ENCODE measurements at places on chromosomes 12 and 14.

DNA sequence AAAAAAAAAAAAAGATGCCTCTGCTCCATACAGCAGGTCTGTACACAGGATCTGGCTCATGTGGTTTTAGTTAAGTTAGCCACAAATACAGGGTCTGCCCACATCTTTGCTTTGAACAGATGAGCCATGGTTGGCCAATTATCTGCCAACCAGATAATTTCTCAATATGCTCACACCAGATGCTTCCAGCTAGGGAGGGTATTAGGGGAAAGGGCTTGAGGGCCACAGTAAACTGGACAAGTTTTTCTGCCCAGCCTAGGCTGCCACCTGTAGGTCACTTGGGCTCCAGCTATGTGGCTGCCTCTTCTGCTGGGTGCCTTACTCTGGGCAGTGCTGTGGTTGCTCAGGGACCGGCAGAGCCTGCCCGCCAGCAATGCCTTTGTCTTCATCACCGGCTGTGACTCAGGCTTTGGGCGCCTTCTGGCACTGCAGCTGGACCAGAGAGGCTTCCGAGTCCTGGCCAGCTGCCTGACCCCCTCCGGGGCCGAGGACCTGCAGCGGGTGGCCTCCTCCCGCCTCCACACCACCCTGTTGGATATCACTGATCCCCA, 776 bp downstream of the RDH5 start:
- DNase-seq = peak; percentile 87

GRCh38 chr12:121776190-121777098, 17.0 kb downstream of the RHOF start:
- DNase-seq = no peak

DNA sequence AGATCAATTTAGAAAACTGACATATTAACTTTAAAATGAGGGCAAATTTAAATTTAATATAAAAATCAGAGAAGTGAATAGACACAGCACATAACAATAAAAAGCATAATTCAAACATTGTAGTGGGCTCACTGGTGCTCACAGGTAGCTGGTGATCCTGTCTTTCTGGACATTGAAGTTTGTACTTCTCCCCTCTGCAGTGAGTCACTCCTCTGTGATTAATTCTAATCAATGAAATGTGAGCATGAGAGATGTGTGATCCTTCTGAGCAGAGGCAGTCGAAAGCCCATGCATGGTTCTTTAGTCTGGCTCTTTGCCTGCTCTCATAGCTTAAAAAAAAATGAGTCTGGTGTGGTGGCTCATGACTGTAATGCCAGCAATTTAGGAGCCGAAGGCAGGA, 59.0 kb upstream of the RERGL start:
- DNase-seq = no peak

DNA sequence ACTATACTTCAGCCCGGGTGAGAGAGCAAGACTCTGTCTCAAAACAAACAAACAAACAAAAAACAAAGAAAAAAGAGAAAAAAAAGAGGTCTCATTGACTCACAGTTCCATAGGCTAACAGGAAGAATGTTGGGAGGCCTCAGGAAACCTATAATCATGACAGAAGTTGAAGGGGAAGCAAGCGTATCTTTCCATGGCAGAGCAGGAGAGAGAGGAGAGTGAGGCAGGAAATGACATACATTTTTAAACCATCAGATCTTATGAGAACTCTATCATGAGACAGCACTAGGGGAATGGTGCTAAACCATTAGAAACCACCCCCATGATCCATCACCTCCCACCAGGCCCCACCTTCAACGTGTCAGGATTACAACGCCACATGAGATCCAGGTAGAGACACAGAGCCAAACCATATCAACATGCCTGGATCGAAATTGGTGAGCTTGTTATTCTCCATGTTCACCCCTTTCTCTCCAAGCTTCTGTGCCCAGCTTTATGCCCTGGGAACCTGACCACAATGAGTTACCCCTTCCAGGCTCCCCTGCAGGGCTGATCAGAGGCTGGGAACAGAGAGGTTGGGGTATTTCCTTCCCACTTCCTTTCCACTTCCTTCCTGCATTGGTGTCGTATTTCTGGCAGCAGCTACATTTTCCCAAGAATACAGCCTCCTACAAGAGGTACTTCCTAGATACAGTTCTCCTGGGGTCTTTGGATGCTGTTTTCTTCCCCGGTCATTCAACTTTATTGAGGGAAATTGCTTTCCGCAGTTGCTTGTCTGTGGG, 219.3 kb upstream of the FLRT2 start:
- no peak for DNase-seq

GRCh38 chr12:120015313-120015712, 26.3 kb downstream of the BICDL1 start:
- no peak for DNase-seq

- no peak for DNase-seq
Measured at GRCh38 chr12:117051380-117051779, 47.8 kb downstream of the TESC start.

- DNase-seq = no peak
Measured at GRCh38 chr12:108610336-108610815, 12.5 kb upstream of the TMEM119 start.

- DNase-seq = no peak
Measured at GRCh38 chr12:117809509-117809908, 159.3 kb downstream of the KSR2 start.

DNA sequence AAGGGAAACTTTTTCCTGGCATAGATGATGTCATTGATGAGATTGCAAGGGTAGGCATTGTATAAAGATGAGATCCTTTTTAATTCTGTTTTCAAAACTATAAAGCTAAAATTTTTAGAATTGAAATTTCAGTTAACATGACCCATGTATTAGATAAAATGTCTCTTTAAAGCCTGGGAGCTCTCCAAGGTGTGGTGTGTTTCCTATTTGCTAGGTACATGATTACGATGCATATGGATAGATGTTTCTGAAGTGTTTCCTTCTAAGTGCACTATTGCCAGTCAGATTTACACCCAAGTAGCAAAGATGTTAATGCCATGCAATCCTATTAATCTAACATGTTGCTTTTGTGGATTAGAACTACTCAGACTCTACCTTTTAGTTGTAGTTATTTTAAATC, 834.7 kb downstream of the DIO2 start:
- DNase-seq = no peak

GRCh38 chr14:37061697-37062096, 110.7 kb downstream of the SLC25A21 start:
- no peak for DNase-seq

DNA sequence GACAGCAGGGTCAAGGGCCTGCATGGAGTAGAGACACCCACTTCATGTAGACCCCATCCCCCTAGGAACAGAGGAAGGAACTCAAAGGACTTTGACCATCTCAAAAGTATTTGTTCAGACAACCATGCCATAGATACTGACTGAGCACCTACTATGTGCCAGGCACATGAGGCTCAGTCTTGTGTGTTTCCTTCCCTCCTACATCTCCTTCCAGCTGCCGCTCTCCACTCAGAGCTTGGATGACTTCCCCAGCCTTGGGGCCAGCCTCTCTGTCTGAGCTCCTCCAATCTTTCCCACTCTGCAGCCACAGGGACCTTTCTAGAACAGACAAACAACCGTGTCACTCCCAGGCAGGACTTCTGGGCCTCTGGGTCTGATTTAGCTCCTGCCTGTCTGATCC, 2.5 kb downstream of the TRPV4 start:
- DNase-seq = no peak

GRCh38 chr12:38102197-38102596, 214.4 kb upstream of the ALG10B start:
- no peak for DNase-seq
